ENCODE measurements at places on chromosomes 3 and 15.

DNA sequence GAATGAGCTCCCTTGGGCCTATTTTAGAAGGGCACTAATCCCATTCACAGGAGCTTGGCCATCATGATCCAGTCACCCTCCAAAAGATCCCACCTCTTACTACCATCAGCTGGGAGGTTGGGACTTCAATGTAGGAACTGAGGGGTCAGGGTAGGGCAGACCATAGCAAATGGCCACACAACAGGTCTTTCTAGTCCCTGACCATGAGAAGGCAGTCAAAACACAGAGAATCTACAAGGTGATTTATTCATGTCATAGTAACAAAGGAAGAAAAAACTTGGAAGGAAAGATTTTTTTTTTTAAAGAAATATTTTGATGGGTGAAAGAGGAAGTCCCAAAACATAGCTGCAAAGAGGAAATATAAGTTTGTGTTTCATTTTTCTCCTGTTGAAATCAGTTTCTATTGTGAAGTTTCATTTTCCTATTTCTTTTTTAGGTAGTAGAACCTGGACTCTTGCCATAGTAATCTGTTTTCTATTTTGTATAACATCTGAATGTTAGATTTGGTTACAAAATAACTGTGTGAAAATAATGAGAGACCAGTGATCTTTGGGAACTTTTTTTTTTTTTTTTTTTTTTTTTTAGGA, 23.5 kb upstream of the TNFSF10 start:
- H3K36me3 ChIP-seq, result no peaks in the 10 kb centered on the region
- no peak overlapping the region for H3K27ac ChIP-seq
- H3K27me3 ChIP-seq, result no peaks in the 10 kb centered on the region

DNA sequence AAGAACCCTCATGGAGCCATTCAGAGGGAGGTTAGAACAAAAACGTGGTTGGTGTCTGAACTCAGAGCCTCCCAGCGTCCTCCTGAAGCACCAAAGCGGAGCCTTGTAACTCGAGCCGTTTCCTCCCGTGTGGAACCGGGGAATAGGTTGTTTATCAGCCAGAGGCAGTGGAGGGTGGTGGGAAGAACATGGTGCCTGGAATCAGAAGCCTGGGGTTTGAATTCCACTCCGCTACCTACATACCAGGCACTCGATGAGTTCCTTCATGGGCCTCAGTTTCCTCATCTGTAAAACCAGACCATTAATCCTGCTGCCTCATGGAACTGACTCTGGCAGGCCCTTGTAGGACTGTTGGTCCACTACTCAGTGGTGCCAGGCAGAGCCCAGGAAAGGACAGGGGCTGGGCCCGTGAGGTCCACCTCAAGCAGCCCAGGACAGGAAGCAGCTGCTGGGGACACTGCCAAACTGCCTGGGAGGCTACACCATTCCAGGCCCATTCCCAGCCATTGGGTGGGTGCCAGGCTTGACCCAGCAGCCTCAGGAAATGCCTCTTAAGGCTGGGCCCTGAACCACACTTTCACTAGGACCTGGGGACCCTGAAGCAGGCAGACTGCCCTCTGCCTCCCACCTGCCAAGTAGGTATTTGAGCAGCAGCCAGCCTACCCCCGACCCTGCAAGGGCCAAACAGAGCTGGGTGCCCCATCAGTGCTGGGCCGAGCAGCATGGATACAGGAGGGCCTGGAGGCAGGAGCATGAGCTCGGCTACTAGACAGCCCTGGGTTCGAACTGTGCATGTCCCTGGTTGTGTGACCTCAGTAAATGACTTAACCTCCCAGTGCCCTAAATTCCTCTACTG, 33.4 kb downstream of the PRKCD start:
- H3K4me1 ChIP-seq, result peaks cover 38% of the 10 kb centered on the region
- no peak for DNase-seq
- no peaks in the 10 kb centered on the region for H3K27me3 ChIP-seq
- H3K27ac ChIP-seq, result no peak overlapping the region
- peaks cover 8% of the 10 kb centered on the region for H3K36me3 ChIP-seq
- no peak overlapping the region for H3K4me3 ChIP-seq

GRCh38 chr15:78195735-78196201, 38.6 kb downstream of the ACSBG1 start:
- H3K27ac ChIP-seq, result no peak overlapping the region
- H3K36me3 ChIP-seq, result no peaks in the 10 kb centered on the region
- H3K27me3 ChIP-seq, result peaks cover 6% of the 10 kb centered on the region
- DNase-seq, result peak; percentile 10

- no peak for DNase-seq
- no peaks in the 10 kb centered on the region for H3K36me3 ChIP-seq
- H3K27ac ChIP-seq, result no peak overlapping the region
- no peaks in the 10 kb centered on the region for H3K27me3 ChIP-seq
- H3K4me3 ChIP-seq, result no peak overlapping the region
Observed at GRCh38 chr3:120028271-120029047, 65.8 kb downstream of the GSK3B start.

- no peaks in the 10 kb centered on the region for H3K27me3 ChIP-seq
- DNase-seq, result peak; percentile 72
- H3K27ac ChIP-seq, result no peak overlapping the region
- H3K36me3 ChIP-seq, result no peaks in the 10 kb centered on the region
Observed at GRCh38 chr3:16048435-16049318, 125.8 kb upstream of the GALNT15 start.

DNA sequence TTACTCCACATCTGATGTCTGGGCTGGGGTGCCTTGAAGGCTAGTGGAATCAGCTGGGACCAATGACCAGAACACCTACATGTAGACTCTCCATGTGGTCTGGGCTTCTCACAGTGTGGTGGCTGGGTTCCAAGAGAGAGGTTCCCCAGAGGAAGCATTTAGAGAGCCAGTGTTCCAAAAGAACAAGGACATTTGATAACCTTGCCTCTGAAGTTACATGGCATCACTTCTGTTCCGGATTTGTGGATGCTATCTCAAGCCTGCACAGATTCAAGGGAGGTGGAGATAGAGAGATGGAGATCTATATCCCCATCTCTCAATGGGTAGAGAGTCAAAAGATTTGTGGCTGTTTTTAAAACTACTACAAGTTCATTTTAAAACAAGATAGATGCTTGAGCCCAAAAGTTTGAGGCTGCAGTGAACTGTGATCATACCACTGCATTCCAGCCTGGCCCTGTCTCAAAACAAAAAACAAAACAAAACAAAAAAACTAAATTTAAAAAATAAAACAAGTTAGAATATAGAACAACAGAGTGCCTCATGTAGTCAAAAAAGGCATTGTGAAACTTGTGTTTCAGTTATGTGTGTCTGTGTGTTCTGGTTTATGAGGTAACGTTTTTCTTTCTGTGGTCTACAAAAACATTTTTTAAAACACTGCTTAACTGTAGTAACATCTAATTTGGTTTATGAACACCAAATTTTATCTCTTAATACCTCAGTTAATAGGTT, 44.8 kb downstream of the PDE8A start:
- peak overlapping the region; percentile 31 for H3K27ac ChIP-seq
- peaks cover 86% of the 10 kb centered on the region for H3K4me1 ChIP-seq
- no peaks in the 10 kb centered on the region for H3K36me3 ChIP-seq
- H3K27me3 ChIP-seq, result no peaks in the 10 kb centered on the region
- no peak for DNase-seq

- H3K27ac ChIP-seq, result no peak overlapping the region
- H3K27me3 ChIP-seq, result no peaks in the 10 kb centered on the region
- DNase-seq, result no peak
- no peak overlapping the region for H3K4me3 ChIP-seq
- no peaks in the 10 kb centered on the region for H3K4me1 ChIP-seq
Observed at GRCh38 chr3:86766331-86766730, 224.6 kb downstream of the VGLL3 start.

DNA sequence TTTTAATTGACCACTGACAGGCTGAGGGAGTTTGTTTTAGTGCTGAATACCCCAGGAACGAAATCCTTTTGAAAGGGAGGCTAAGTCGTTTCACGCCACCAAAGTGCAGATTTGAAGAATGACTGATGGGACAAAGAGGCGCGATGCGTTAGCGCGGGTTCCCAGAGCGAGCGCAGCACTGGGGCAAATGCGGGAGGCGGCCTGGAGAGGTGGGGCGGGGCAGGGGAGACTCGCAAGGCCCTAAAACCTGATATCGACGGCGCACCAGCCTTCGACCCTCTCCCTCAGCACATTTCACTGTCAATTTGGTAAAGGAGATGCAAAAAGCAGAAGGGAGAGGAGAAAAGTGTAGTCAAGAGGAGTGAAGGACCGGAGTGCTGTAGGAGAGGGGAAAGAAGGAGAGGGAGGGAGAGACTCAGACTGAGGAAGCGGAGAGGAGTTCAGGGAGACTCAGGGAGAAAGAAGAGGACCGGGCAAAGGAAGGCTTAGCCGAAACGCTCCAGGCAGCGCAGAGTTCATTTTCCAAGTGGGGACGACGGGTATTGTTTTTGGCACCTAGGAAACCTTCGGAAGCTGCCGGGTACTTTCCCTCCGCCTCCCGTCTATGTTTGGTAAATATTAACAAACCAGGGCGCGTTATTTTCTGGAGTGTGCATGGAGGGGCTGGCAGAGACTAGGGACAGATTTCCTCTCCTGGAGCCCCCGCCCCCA, 3.8 kb upstream of the FOXB1 start:
- no peak overlapping the region for H3K4me3 ChIP-seq
- DNase-seq, result no peak
- H3K27ac ChIP-seq, result no peak overlapping the region
- peaks cover 17% of the 10 kb centered on the region for H3K27me3 ChIP-seq
- peaks cover 11% of the 10 kb centered on the region for H3K4me1 ChIP-seq
- no peaks in the 10 kb centered on the region for H3K36me3 ChIP-seq

GRCh38 chr3:53202331-53203015, 41.5 kb downstream of the PRKCD start:
- H3K4me3 ChIP-seq, result no peak overlapping the region
- no peaks in the 10 kb centered on the region for H3K36me3 ChIP-seq
- H3K27ac ChIP-seq, result no peak overlapping the region
- no peaks in the 10 kb centered on the region for H3K27me3 ChIP-seq
- peaks cover 14% of the 10 kb centered on the region for H3K4me1 ChIP-seq
- no peak for DNase-seq

DNA sequence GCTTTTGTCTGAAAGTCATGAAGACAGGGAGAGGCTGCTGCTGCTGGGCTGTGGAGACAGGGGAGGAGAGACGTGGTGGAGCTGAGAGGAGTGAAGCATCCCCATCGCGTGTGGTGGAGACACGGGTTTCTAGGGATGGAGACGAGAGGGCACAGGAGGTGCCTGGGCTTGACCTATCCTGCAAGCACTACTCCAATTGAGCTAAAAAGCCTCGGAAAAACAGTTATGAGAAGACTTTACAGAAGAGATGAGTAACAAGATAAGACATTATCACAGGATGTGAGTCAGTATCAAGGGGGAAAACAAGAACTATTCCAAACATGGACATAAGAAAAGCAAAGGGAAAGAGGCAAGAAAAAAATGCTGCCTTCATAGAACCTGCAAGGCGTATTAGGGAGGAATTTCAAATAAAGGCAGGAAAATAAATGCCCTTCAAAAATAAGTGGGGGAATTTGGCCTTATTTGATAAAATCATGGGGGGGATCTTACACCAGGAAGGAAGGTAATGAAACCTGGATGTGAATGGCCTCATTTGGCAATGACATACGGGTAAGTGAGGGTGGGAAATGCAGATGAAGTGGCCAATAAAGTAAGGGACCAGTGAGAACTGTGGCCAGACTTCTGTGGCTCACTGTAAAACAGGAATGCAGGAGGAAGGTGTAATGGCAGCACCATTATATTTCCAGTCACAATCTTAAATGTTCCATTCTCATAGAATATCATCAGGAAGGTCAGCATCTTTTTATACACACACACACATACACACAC, 97.9 kb downstream of the PLD1 start:
- H3K27ac ChIP-seq, result no peak overlapping the region
- no peak overlapping the region for H3K4me3 ChIP-seq
- DNase-seq, result no peak
- peaks cover 16% of the 10 kb centered on the region for H3K4me1 ChIP-seq
- no peaks in the 10 kb centered on the region for H3K27me3 ChIP-seq

DNA sequence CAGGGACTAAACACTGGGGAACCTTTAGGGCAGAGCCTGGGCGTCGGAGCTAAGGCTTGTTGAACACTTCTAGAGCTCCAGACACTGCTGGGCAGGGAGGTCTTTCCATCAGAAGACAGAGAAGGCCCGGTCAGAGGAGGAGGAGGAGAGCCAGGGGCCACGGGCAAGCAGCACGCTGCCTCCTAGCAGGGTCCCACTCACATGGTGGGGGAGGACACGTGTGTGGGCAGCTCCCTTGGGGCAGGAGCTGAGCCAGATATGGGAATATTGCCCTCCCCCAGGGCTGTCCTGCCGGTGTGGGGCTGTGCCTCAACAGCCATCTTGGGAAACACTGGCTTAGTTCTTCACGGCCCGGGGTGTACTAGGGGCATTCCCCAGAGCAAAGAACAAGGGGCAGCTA, 89.6 kb upstream of the TLE3 start:
- H3K4me1 ChIP-seq, result peaks cover 25% of the 10 kb centered on the region
- no peak for DNase-seq
- no peak overlapping the region for H3K4me3 ChIP-seq
- H3K27me3 ChIP-seq, result 0 out of 2 replicates have a peak, but pooled peaks cover 1% of the 10 kb centered on the region
- no peak overlapping the region for H3K27ac ChIP-seq
- no peaks in the 10 kb centered on the region for H3K36me3 ChIP-seq

GRCh38 chr3:59191651-59192050, 141.8 kb upstream of the CFAP20DC start:
- H3K4me1 ChIP-seq, result peaks cover 10% of the 10 kb centered on the region
- no peak overlapping the region for H3K27ac ChIP-seq
- no peak overlapping the region for H3K4me3 ChIP-seq
- H3K36me3 ChIP-seq, result no peaks in the 10 kb centered on the region
- DNase-seq, result no peak

GRCh38 chr15:98920091-98920880, 87.3 kb downstream of the PGPEP1L start:
- no peaks in the 10 kb centered on the region for H3K27me3 ChIP-seq
- H3K4me1 ChIP-seq, result no peaks in the 10 kb centered on the region
- DNase-seq, result no peak
- H3K36me3 ChIP-seq, result peaks cover 93% of the 10 kb centered on the region

DNA sequence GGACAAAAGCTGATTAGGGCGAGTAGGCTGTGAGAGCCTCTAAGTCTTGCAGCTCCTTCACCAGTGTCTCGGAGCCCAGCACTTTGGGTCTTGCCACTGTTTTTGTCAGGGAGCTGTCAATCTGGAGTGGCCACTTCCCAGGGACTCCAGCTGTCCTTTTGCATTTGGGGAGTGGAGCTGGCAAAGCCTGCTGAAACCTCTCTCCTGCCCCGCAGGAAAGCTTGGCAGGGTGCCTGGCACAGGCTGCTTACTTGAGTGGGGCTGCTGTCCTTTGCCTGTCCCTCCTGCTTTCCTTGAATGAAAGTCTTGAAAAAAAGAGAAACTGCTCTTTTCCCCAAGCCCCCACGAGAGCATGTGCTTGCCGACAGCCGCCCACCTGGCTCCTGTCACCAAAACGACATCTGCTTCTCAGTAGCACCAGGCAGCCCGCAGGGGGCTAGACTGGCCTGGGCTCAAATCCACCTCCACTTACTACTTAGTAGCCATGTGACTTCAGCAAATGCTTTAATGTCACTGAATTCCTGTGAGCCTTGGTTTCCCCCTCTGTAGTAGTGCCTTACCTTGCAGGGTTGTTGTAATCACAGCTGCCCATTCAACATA, 13.7 kb downstream of the USP13 start:
- H3K4me1 ChIP-seq, result peaks cover 74% of the 10 kb centered on the region
- no peak overlapping the region for H3K27ac ChIP-seq
- no peak overlapping the region for H3K4me3 ChIP-seq
- no peak for DNase-seq
- H3K27me3 ChIP-seq, result no peaks in the 10 kb centered on the region

Data from HepG2 (cell line).